ENCODE measurements at places on chromosomes 5 and 9. TPM values are rescaled to one million over a fixed set of nuclear protein-coding genes. Genes with fewer than 3 reads are reported as not detected.

Gene LRRC19
- not detected for total RNA-seq

Gene PCDHA1
- not detected for total RNA-seq

Gene GPR21
- not detected for total RNA-seq

Gene NDFIP1
- total RNA-seq = 68.2 TPM

Gene LAMC3
- total RNA-seq = not detected

Gene ORM2
- total RNA-seq = not detected

Gene MYMK
- total RNA-seq = not detected

Gene SAXO1
- total RNA-seq = not detected

Gene C9
- not detected for total RNA-seq

Gene LTC4S
- total RNA-seq = 13.9 TPM

Gene BRINP1
- total RNA-seq = not detected

Gene SLF1
- total RNA-seq = 0.90 TPM

Gene HBEGF
- total RNA-seq = 5.2 TPM

Gene GABRA6
- not detected for total RNA-seq

Gene TBC1D9B
- total RNA-seq = 88.1 TPM

All from cardiac atrium fibroblast (primary cell).